ENCODE measurements at places on chromosomes 3 and 15. TPM values are rescaled to one million over a fixed set of nuclear protein-coding genes. Genes with fewer than 3 reads are reported as not detected.

DNA sequence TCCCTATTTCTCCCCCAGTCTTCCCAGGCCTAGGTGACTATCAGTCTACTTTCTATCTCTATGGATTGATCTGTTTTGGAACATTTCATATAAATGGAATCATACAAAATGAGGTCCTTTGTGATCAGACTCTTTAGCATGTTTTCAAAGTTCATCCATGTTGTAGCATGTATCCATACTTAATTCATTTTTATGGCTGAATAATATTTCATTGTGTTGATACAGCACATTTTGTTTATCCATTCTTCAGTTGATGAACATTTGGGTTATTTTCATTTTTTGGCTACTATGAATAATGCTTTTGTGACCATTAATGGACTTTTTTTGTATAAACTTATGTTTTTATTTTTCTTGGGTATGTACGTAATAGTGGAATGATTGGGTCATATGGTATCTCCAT, 19.2 kb upstream of the MGA start:
- no peak overlapping the region for H3K4me3 ChIP-seq
- H3K36me3 ChIP-seq, result no peaks in the 10 kb centered on the region
- no peaks in the 10 kb centered on the region for H3K27me3 ChIP-seq
- no peak for DNase-seq

DNA sequence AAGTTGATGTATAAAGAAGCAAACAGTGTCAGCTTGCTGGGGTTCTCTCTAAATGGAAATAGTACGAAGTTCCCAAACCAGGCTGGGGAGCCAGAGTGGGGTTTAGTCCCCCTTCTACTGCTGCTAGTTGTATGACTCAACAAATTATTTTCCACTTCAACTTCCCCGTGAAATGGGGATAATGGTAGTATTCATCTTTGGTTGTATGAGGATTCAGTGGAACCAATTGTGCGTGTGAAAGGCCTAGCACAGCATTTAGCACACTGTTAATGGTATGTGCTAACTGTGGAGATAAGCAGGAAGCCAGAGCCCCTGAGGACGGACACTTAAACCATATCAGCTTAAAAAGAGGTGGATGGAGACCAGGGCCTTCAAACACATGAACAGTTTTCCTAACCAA, 4.2 kb downstream of the SORD start:
- peak overlapping the region; percentile 6 for H3K27ac ChIP-seq
- no peak for DNase-seq
- H3K4me1 ChIP-seq, result peaks cover 12% of the 10 kb centered on the region

GRCh38 chr3:63857311-63857710, 6.3 kb downstream of the THOC7 start:
- H3K27me3 ChIP-seq, result no peaks in the 10 kb centered on the region
- H3K4me3 ChIP-seq, result no peak overlapping the region
- H3K4me1 ChIP-seq, result peaks cover 10% of the 10 kb centered on the region

- H3K4me1 ChIP-seq, result no peaks in the 10 kb centered on the region
- H3K27me3 ChIP-seq, result no peaks in the 10 kb centered on the region
- no peak overlapping the region for H3K4me3 ChIP-seq
Observed at GRCh38 chr15:22240403-22240802, 160.1 kb downstream of the OR4M2 start.

The LRRC2 gene
- total RNA-seq, result 0.28 TPM

DNA sequence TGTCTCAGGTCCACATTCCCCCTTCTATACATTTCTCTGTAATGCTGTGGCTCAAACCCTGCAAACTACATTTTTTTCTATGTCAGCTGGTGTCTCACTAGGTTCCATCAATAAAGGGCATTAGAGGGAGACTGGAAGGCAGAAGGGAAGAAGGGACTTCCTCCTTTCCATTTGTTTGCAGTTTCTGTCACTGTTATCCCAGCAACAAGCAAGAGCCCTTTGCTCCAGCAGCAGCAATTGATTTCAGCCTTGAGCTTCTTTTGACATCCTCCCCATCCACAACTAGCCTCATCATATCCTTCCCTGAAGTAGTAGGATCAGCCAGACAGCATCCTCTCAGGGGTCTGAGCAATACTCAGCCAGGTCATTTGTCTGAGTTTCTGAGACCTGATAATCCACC, 5.3 kb upstream of the NCK1 start:
- peaks cover 5% of the 10 kb centered on the region for H3K4me1 ChIP-seq
- H3K27ac ChIP-seq, result no peak overlapping the region
- H3K27me3 ChIP-seq, result no peaks in the 10 kb centered on the region
- DNase-seq, result no peak
- no peaks in the 10 kb centered on the region for H3K36me3 ChIP-seq
- no peak overlapping the region for H3K4me3 ChIP-seq

DNA sequence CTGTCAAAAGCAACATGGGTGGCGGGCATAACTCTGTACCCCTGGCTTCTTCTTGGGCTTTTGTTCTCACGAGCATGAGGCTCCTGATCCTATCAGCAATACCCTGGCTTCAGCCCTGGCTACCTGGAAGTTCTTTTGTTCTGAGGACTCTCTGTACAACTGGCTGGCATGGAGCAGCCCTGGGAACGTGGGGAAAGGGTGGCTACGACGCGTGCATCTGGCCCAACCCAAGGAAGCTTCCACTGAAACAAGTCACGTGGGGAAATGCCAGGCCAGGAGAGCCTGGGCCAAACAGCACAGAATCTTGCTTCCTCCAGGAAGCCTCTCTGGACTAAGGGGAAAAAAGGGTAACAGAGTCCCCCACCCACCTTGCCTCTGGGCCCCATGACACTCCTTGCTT, 22.7 kb upstream of the ATP2B2 start:
- H3K27me3 ChIP-seq, result peaks cover 10% of the 10 kb centered on the region
- H3K36me3 ChIP-seq, result no peaks in the 10 kb centered on the region
- no peaks in the 10 kb centered on the region for H3K4me1 ChIP-seq
- H3K27ac ChIP-seq, result no peak overlapping the region
- DNase-seq, result no peak
- no peak overlapping the region for H3K4me3 ChIP-seq

DNA sequence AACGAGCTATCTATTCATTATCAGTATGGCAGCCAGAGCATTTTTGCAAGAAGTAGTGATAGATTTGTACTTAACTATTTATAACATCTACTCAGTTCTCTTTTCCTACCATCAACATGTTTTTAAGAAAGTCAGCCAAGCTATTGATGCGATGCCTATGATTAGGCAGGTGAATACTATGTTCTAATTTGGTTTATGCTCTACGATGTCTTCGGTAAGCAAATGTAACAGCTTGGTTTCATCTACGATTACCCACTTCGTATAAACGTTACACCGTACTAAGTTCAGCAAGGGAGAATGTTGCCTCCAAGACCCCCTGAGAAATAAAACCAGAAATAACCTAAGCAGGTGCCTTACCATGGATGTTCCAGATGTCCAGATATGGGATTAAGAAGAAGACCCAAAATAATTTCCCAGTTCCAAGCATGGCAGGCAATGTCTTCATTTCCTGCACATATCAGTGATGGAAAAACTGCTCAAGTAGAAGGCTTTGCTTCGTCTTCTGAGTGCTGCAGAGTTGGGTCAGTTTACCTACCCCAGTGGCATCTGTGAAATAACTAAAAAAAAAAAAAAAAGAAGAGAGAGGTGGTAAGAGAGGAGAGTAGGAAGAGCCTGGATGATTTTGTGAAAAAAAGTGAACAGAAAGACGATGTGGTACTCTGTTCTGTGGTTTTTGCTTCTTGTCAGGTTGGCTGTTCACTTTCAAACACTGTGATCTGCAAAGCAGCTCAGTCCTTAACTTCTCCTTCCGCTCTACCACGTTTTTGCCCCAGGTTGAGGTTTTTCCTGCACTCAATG, at the start of gene BTLA:
Gene BTLA, minus strand, starts transcription at position 559 of the 798 bp plus-strand sequence. Its CDS starts 114 bp downstream, at position 445.
- H3K4me1 ChIP-seq, result no peaks in the 10 kb centered on the region
- no peak within 1 kb of the TSS for H3K27ac ChIP-seq
- DNase-seq, result no peak
- no peaks in the 10 kb centered on the region for H3K27me3 ChIP-seq
- H3K4me3 ChIP-seq, result no peak within 1 kb of the TSS
- H3K36me3 ChIP-seq, result no peaks in the 10 kb centered on the region

The SYNPR gene
- 0.52 TPM for total RNA-seq

DNA sequence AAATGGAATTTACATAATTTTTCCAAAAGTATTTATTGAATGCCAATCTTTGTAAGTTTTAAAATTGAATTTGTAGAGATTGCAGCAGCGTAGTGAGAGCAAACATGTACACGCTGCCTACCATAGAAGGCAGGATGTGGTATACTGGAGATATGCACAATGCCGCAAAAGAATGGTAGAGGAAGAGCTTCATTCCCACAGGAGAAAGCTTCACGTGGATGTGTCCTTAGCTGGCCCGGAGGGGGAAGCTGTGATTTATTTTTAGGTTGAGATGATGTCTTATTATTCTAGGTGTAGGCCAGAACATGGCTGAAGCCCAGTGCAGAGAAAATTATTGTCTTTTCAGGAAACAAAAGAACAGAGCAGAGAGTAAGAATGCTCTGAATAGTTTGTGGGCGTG, 743.3 kb upstream of the BCHE start:
- no peaks in the 10 kb centered on the region for H3K36me3 ChIP-seq
- H3K27ac ChIP-seq, result no peak overlapping the region
- H3K4me3 ChIP-seq, result no peak overlapping the region
- no peak for DNase-seq

DNA sequence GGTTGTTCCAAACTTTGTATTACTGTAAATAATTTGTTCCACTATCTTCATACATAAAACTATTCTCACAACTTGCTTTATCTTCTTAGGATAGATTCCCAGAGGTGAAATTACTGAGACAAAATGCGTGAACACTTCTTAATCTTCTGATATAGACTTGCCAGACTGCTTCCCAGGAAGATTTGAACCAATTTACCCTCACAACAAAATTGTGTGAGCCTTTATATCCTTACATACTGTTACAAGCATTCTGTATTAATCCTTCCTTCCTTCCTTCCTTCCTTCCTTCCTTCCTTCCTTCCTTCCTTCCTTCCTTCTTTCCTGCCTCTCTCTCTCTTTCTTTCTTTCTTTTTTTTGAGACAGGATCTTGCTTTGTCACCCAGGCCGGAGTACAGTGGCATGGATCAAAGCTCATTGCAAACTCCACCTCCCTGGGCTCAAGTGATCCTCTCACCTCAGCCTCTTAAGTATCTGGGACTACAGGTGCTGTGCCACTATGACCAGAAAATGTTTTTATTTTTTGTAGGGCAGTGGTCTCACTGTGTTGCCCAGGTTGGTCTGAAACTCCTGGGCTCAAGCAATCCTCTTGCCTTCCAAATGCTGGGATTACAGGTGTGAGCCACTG, 57.1 kb upstream of the SSR3 start:
- H3K27ac ChIP-seq, result no peak overlapping the region
- no peaks in the 10 kb centered on the region for H3K36me3 ChIP-seq
- no peak for DNase-seq
- no peak overlapping the region for H3K4me3 ChIP-seq
- H3K4me1 ChIP-seq, result no peaks in the 10 kb centered on the region

DNA sequence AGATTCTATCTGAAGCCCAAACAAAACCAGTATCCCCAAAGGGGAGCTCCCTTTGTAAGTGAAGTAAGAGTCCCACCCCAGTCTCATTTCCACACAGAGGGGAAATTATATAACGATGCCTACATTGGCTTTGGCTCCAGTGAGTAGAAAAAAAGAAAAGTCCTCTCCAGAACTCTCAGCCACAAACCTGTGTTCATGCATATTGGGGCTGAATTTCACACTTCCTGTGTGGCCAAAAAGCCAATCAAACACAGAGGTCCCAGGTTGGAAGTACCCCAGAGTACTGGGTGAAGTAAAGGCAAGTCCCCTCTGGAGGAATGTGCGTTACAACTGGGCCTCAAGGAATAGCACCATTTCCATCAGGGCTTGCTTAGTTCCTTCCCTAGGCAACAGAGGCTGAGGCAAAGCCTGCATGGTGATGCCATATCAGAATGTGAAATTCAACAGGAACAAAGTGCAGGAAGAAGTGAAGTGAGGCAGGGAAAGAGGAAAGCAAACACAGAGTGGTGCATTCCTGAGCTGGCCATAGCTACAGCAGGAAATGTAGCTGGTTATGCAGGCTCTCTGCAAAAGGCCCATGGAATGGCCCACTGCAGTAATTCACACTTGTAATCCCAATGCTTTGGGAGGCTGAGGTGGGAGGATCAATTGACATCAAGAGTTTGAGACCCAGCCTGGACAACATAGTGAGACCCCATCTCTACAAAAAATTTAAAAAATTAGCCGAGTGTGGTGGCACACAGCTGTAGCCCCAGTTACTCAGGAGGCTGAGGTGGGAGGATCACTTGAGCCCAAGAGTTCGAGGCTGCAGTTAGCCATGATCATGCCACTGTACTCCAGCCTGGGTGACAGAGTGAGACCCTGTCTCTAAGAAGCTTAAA, 16.6 kb upstream of the CX3CR1 start:
- no peak overlapping the region for H3K27ac ChIP-seq
- no peaks in the 10 kb centered on the region for H3K27me3 ChIP-seq

- no peak overlapping the region for H3K27ac ChIP-seq
- H3K4me1 ChIP-seq, result no peaks in the 10 kb centered on the region
- H3K36me3 ChIP-seq, result no peaks in the 10 kb centered on the region
- DNase-seq, result no peak
- no peak overlapping the region for H3K4me3 ChIP-seq
Observed at GRCh38 chr15:67587331-67587730, 44.8 kb downstream of the MAP2K5 start.

GRCh38 chr3:149655826-149656574, 1.8 kb downstream of the WWTR1 start:
- peaks cover 34% of the 10 kb centered on the region for H3K4me1 ChIP-seq
- DNase-seq, result no peak
- no peaks in the 10 kb centered on the region for H3K27me3 ChIP-seq
- H3K27ac ChIP-seq, result peak overlapping the region; percentile 99
- H3K4me3 ChIP-seq, result peak overlapping the region; percentile 79

The HAUS2 gene
- 36.8 TPM for total RNA-seq

GRCh38 chr3:48285675-48286074, 44.8 kb downstream of the ZNF589 start:
- H3K27me3 ChIP-seq, result no peaks in the 10 kb centered on the region
- no peak overlapping the region for H3K27ac ChIP-seq
- no peak overlapping the region for H3K4me3 ChIP-seq
- DNase-seq, result no peak

The SCG5 gene
- 2.0 TPM for total RNA-seq

The EMC7 gene
- 63.2 TPM for total RNA-seq

DNA sequence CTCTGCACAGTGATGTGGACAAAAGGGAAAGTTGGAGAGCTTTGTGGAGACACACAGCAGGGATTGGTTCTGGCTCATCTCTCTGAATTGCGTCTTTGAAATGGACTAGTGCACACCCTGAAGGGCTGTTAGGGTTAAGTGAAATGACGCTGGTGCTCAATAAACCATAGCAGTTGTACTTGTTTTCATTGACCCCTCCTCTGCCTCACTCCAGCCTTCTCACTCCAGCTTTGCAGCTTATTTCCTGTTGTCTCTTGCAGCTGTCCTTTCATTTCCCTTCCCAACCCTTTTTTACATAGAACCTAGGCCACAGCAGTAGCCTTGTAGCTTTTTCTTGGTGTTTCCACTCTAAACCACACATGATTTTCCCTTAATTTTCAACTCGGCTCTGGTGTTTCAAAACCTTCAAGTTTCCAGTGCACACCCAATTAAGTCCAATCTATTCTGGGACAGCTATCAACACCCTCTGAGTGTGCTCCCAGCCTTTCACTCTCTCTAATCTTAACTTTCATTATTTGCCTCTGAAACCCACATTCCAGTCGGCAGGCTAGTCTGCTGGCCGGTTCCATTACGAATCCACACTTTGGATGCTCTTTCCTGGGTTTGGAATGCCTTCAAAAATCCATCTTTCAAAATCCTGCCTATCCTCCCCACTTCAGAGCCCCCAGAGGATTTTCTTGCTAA, 6.4 kb downstream of the C3orf52 start:
- no peaks in the 10 kb centered on the region for H3K36me3 ChIP-seq
- peaks cover 41% of the 10 kb centered on the region for H3K4me1 ChIP-seq
- no peaks in the 10 kb centered on the region for H3K27me3 ChIP-seq
- peak overlapping the region; percentile 65 for H3K27ac ChIP-seq
- H3K4me3 ChIP-seq, result no peak overlapping the region

The MESP1 gene
- total RNA-seq, result 0.50 TPM
